GM12864 (cell line): ENCODE measurements at places on chromosomes 3 and 15.

DNA sequence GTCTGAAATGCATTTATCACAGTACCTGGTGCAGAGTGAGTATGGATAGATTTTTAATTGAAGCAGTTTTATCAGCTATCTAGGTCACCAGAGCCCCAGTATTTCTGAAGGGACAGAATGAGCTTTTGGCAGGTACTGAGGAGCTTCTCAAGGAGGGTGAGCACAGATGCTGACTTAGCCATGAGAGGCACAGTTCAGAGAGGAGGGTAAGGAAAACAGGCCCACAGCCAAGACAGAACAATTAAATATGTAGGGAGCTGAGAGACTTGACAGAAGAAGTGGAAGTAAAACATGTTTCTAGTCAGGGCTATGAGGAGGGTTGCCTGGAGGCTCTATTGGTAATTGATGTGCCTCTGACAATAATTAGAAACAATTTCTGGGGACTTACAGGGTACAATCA lies 20.1 kb downstream of the ZNF80 start:
- DNase-seq = no peak

DNA sequence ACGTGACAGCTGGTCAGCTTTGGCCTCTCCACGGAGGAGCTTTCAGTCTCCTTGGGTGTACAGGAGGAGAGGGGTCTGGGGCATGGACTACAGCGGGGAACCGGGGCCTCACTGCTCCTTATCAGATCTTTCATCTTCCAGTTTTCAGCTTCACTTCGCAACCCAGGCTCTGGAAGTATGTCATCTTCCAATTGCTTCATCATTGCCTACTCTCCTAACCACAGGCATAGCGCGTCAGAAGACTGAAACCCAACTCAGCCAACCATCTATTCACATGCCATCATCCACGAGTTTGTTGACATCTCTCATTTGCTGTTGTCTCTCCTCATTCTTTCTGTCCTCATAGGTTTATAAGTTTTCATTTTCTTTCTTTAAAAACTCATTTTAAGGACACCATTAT lies 119.5 kb downstream of the MYLK start:
- DNase-seq = no peak

DNA sequence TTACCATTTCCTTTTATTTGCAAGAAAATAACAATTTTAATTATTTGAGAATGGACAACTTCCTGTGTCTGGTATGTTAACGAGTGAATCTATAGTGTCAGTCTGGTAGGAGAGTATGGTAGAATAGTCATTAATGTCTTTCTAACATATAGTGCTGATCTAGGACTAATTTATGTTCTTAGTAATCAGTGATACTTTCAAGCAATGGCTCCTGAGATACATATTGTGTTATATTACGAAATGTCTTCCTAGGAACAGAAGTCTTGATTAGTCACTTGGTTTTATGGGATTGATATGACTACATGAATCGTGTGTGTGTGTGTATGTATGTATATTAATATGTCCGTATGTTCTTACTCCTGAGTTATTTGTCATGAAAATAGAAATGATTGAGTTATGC lies 66.6 kb upstream of the PAQR5 start:
- DNase-seq = no peak

- DNase-seq = no peak
These were observed 12.5 kb upstream of the RPP14 start for GRCh38 chr3:58293516-58293915.

DNA sequence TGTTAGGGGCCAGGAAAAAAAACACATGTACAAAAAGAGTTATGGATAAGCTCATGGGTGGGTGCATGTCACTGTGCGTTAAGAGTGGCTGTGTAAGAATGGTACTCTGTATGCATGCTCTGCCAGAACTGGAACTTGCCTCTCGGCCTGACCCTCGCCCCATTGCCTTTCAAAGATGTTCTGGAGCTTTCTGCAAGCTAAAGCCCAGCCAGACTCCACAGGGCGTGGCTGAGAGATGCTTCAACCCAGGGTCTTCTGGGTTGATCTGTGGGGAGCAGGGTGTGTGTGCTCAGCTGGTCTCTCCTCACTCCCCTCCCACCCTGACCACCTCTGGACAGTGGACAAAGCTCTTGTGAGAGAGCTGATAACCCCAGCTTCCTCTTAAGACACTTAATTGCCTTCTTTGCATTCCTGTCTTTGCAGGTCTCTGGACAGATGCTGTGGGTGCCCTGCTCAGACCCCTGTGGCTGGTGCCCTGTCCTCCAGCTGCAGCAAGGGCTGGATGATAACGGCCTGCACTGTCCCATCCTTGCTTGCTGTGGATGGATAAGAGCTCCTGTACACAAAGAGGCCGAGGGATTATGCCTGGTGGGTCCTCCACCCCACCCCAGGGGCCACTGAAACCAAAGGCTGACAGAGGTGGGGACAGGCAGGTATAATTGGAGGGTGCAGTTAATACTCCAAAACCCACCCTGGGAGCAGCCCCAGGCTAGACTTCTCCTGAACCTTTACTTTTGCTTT lies 28.7 kb downstream of the ALDH1L1 start:
- DNase-seq = no peak

DNA sequence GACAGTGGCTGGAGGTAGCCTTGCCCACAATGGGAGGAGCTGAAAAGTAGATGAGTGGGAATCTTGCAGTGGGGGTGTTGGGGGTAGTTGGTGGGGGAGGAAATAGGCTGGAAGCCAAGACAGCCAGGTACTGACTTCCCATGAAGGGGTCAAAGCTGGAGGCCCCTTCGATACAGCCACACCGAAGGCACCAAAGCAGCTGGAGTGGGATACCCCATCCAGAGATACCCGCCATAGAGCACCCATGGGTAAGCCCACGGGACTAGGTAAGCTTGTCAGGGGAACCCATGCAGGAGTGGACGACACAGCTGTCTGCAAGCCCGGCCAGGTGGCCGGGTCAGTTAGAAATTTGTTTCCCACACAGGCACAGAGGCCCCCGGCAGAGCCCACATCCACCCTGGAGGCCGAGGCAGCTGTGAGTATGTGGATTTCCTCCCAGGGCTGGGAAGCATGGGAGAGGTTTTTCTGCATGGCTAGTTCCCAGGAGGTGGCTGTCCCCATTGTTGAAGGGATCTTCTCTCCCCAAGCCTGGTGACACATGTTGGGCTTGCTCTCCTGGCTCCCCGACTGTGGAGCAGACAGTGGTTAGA lies 28.6 kb downstream of the PRR23E start:
- no peak for DNase-seq

DNA sequence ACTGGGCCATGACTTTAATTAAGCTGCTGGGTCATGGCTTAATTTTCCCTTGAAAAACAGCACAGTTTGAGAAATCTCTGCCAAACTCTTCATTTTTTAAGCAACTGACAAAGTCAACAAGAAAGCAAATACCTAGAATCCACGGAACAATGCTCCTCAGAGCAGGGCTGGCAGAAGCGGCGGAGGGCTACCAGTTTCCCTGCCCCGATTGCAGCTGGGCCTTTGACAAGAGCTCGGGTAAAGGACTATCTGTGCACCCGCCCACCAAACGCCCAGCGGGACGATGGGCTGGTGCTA lies 1.2 kb downstream of the GOLIM4 start:
- DNase-seq = no peak

- peak; percentile 81 for DNase-seq
These were observed 16.9 kb upstream of the SEMA4B start for GRCh38 chr15:90184119-90184785.

- DNase-seq = no peak
These were observed 61.2 kb upstream of the ICE2 start for GRCh38 chr15:60540002-60540651.

GRCh38 chr15:92914103-92914499 lies 14.0 kb downstream of the CHD2 start:
- DNase-seq = no peak

DNA sequence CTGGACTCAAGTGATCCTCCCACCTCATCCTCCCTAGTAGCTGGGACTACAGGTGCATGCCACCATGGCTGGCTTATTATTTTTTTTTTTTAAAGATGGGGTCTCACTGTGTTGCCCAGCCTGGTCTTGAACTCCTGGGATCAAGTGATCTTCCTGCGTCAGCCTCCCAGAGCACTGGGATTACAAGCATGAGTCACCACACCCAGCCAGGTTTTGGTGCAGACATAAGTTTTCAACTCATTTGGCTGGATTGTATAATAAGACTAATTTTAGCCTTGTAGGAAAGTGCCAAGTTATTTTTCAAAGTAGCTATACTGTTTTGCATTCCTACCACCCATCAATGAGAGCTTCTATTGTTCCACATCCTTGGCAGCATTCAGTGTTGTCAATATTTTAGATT lies 32.1 kb downstream of the BUB1B start:
- no peak for DNase-seq
